Esophagus squamous epithelium (tissue), 5 donors: ENCODE measurements at places on chromosomes 1 and 21.

DNA sequence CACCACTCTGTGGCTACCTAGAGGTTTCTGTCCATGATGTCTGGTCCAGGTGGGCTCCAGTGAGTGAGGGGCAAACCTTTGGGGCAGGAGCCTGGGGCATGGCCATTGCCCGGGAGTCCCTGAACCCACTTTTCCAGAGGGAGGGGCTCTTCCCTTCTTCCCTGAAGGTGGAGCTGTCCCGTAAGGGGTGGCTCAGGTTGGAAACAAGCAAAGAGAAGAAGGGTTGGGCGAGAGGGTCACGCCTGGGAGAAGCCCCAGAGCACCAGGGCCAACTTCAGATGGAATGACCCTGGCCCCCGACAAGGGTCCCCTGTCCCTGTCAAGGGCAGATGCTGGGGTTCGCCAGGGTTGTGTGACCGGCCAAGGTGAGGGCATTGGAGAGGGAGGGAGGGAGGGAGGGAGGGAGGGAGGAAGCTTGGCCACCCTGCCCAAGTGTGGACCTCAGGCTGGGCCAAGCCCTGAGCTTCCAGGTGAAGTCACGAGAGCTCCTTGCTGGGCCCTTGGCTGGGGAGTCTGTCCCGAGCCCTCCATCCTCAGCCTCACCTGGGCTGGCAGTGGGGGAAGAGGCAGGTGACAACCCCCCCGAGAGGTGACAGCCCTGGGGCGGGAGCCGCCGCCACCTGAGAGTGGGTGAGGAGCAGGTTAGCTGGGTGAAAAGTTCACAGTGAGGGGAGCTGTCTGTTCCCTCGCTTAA lies 69.6 kb downstream of the DHRS3 start:
- DNase-seq: no peak

GRCh38 chr21:33578959-33579542 lies 9.4 kb downstream of the DONSON start:
- no peak for DNase-seq

GRCh38 chr1:20389571-20389970 lies 96.4 kb downstream of the CAMK2N1 start:
- no peak for DNase-seq

- DNase-seq: no peak
These were observed 64.1 kb upstream of the RNPC3 start for GRCh38 chr1:103461161-103462105.

GRCh38 chr21:34289856-34290255 lies 74.0 kb upstream of the KCNE2 start:
- no peak for DNase-seq

- DNase-seq: no peak
These were observed 688.5 kb downstream of the MATN1 start for GRCh38 chr1:30034627-30035521.

DNA sequence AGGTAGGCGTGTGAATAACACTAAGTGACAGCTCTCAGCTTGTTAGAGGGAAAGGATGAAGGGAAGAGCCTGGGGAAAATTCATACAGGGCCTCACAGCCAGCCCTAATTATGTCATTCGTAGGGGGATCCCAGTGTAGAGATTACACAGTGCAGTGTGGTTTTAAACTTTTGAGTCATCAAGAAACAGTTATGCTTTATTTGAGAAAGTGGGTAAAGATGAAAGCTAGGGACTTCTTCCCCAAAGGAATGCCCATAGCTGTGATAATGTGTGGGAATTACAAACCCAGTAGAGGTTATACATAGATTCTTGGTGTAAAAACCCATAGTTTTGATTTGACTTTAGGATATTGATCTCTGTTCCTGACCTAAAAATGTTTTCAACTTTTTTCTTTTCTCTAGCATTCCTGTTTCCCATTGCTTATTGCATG lies 1.9 kb downstream of the TTF2 start:
- no peak for DNase-seq

DNA sequence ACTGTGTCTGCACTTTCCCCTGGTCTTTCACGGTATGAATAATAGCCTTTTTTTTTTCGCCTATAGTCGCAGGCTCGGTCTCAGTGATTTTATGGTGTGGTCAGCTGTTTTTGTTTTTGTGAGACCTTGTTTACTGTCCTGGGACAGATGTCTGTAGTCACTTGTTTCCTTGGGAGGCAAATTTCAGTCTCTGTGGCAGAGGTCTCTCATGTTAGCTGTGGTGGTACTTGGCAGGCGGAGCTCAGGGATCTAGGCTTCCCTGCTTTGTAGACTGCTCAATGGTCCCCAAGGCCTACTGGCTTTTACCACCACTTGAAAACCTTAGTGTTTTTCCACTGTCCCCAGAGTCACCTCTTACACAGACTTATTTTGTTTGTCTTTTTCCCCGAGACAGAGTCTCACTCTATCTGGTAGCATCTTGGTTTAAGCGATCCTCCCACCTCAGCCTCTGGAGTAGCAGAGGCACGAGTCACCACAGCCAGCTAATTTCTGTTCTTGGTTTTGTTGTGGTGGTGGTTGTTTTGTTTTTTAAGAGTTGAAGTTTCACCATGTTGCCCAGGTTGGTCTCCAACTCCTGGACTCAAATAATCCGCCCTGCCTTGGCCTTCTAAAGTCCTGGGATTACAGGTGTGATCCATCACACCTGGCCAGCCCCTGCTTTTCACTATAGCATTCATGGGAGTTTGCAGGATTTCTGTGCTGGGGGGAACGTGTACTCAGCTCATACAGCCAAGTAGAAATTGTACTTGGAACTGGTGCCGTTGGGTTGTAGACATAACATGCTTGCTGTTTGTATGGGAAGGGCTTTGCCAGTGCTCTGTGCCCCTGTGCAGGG lies 10.3 kb downstream of the RNU1-2 start:
- no peak for DNase-seq

- DNase-seq: no peak
These were observed 25.5 kb downstream of the CAPN9 start for GRCh38 chr1:230772457-230773395.

GRCh38 chr1:225868631-225869330 lies 13.4 kb downstream of the TMEM63A start:
- DNase-seq: no peak

DNA sequence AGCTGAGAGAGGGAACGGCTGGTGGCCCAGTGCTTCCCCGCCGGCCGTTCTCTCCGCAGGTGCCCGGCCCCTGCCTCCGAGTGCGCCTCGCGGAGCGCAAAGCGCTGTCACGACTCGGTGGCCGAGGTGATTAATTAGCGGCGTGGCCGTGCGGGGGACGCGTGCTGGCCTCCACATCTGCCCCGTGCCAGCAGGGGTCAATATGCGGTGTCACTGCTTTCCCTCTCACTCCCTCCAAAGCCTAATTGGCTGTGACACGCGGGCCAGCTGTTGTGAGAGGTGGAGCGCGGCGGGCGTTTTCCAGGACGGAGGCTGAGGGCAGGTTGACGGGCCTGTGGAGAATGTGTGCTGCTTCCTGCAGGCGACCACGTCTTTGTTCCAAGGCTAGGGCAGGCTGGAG lies 239.0 kb downstream of the LMX1A start:
- DNase-seq: no peak

DNA sequence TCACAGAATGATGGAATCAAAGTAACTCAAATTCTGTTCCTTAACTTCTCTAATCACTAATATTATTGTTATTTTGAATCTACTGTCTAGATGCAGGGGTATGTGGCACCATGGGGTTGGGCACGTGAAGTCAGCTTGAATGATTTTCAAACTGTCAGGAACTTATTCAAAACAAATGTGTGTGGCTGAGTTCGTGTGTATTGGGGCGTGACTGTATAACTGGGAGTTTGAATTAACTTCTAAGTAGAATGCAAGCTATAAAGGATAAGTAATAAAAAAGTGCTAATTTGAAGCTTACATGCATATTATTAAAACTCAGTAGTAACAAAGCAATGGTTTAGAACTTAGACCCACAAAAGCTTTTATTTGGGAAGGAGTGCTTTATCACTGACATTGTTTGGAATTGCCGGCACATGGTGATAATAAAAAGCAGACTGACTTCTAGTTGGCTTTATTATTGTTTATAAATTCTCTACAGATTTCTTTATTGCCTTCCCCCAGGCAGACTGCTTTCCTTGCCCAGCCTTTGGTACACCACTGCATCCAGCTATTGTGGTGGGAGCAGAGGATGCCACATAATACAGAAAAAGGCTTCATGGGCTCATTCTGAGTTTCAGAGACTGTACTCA lies 84.3 kb downstream of the TENT5C start:
- no peak for DNase-seq

DNA sequence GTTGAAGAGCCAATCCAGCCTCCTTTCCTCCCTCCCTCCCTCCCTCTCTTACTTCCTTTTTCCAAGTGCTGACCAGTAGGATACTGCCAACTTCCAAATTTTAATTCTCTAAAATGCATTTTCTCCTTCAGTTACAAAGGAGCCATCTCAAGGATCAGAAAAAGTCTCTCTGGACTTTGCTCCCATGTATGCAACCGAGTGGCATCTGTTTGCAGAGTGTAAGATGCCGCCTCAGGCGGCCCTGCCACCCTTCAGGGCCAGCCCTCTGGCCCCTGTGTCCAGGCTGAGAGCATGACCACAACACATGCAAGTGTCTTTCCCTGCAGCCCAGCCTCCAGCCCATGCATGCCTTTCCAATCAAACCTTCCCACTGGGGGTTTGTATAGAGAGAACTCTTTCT lies 205.3 kb upstream of the RAB4A start:
- DNase-seq: no peak

- no peak for DNase-seq
These were observed 52.5 kb upstream of the CR2 start for GRCh38 chr1:207401578-207401977.

GRCh38 chr21:45267390-45267760 lies 20.3 kb downstream of the POFUT2 start:
- no peak for DNase-seq

- no peak for DNase-seq
These were observed 7.7 kb downstream of the PADI1 start for GRCh38 chr1:17212487-17213121.

DNA sequence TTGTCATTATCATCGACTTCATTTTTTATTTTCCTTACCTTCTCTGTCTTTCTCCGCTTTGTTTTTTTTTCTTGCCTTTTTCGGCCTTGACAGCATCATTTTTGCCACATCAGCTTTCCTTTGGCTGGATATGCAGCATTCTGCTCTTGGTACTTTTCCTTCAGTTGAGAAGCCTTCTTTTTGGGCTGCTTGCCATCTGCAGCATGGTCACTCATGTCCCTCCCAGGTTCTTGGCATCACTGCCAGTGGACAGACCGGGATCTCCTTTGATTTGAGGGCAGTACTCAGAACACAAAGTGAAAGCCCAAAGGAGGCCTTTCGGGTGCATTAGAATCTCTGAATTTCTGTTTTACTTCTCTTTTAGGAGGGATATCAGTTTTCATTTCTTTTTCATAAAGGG lies 3.7 kb upstream of the PARP1 start:
- DNase-seq: no peak

DNA sequence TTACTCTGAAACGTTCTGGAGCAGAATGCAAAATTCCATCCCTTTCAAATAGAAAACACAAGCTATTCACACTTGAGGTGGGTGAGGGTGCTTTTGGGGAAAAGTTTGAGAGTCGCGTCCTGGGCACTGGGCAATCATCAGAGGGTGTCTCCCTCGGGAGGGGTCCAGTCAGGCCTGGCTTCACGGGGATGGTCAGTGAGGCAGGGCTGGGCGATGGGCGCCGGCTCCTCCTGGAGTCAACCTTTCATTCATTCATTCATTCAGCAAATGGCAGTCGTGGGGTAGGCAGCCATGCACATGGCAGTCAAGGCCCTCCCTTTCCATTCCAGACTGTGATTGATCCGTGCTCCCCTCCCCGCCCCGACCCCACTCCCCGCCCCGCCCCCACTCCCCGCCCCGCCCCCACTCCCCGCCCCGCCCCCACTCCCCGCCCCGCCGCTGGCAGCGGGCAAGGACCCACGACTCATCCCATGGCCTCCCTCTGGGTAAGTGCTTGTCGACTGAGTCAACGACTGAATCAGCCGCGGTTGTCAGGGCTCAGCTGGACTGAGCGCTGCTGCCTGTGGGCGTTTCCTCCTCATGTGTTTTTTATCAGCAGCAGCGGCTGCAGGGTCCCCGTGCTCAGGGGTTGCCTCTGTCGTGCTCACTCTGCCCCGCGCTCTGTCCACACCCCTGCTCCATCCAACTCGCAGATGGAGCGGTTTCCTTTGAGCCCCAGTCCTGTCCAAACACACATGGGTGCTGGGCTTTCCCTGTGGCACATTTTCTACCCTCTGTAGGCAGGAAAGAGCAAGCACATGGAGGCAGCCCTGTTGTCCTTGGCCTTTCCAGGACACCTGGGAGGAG lies 12.5 kb upstream of the SPSB1 start:
- DNase-seq: no peak

- no peak for DNase-seq
These were observed 28.9 kb downstream of the FAF1 start for GRCh38 chr1:50930965-50931737.

DNA sequence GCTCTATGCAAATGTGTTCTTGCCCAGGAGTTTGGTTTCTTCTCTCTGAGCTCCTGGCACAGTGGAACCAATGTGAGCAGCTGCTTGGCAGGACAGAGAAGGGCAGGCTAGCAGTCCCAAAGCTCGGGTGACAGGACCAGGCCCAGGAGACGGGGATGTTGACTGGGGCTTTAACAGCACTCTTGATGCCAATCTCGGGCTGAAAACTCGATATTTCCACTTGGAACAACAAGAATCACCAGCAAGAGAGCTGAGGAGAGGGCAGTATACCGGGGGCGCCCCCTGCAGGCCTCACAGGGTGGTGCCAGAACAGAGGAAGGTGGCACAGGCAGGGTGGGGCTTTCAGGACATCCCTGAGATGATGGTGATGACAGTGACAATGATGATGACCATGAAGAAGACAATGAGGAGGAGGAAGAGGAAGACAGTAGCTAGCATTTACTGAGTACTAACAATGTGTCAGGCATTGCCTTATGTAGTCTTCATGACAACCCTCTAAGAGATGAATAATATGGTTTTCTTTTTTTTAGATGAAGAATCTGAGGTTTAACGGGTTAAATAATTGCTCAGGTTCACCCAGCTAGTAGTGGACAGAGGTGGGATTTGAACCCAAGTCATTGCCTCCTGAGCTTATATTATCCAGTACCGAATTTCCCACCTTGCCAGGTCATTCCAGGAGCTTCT lies 2.7 kb upstream of the KCNJ9 start:
- no peak for DNase-seq

GRCh38 chr1:153505576-153505975 lies 30.2 kb downstream of the S100A6 start:
- DNase-seq: no peak

GRCh38 chr1:41975121-41975520 lies 56.4 kb upstream of the HIVEP3 start:
- no peak for DNase-seq

DNA sequence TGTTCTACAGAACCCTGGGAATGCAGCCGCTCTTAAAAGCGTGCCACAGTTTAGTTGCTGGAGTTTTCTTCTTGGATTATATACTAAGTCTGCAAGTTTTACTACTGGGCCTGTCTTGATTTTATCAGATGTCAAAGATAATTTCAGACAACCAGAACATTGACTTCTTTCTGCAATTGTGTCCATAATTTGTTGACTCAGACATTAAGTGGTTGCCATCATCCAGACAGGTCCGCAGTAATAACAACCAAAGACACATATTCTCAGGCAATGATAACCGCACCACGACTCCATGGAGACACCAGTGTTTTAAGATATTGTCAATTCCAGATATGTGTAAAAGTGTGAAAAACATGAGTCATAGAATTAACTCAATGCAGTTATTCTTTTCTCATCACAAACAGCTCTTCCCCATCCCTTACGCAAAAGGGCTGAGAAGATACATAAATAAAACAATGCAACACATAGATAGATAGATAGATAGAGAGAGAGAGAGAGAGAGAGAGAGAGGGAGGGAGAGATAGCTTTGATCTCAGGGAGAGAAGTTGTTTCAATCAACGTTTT lies 90.4 kb upstream of the FMN2 start:
- no peak for DNase-seq
